ENCODE measurements at places on chromosomes 7 and 10. TPM values are rescaled to one million over a fixed set of nuclear protein-coding genes. Genes with fewer than 3 reads are reported as not detected.

Gene SPDYE2
- not detected for total RNA-seq

Gene ASB4
- total RNA-seq = 0.23 TPM

Gene COMMD3
- 51.1 TPM for total RNA-seq

Gene DUSP5
- 98.6 TPM for total RNA-seq

Gene KLF14
- total RNA-seq = not detected

Gene NSUN6
- 4.6 TPM for total RNA-seq

Gene GNAT3
- total RNA-seq = not detected
